ENCODE measurements at places on chromosomes 5 and 9.

- DNase-seq, result no peak
Measured at GRCh38 chr9:84694248-84694647, 24.7 kb downstream of the NTRK2 start.

GRCh38 chr9:122334916-122335315, 35.9 kb upstream of the PTGS1 start:
- DNase-seq, result no peak

GRCh38 chr5:122297587-122298298, 14.3 kb upstream of the SNCAIP start:
- no peak for DNase-seq

DNA sequence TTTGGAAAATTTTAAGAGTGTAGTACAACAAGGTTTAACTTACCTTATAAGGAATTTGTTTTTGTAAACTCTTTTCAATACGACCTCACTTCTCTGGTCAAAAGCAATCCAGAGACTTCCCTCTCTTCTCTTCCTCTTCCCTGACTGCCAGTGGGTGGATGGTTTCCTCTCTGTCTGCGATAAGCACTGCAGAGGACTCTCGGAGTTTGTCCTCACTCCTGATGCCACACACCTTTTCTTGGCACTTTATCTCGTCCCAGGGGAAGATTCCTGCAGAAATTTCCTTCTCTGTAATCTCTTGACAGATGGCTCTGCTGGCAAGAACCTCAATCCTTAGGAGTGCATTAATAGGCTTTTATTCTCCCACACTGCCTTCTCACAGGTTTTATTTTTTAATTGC, 641.6 kb downstream of the NR2F1-AS1 start:
- DNase-seq, result no peak

- no peak for DNase-seq
Measured at GRCh38 chr5:80607832-80608231, 37.8 kb upstream of the ANKRD34B start.

DNA sequence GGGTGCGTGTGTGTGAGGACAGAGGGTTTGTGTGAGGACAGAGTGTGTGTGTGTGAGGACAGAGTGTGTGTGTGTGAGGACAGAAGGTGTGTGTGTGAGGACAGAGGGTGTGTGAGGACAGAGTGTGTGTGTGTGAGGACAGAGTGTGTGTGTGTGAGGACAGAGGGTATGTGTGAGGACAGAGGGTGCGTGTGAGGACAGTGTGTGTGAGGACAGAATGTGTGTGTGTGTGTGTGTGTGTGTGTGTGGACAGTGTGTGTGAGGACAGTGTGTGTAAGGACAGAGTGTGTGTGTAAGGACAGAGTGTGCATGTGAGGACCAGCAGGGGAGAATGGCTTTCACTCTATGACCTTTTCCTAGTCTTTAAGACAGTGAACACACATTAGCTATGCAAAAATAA, 63.1 kb upstream of the UBAC1 start:
- no peak for DNase-seq

GRCh38 chr9:107856633-107857032, 367.1 kb upstream of the KLF4 start:
- DNase-seq, result no peak

- DNase-seq, result no peak
Measured at GRCh38 chr5:56983593-56984361, 31.9 kb upstream of the MIER3 start.

DNA sequence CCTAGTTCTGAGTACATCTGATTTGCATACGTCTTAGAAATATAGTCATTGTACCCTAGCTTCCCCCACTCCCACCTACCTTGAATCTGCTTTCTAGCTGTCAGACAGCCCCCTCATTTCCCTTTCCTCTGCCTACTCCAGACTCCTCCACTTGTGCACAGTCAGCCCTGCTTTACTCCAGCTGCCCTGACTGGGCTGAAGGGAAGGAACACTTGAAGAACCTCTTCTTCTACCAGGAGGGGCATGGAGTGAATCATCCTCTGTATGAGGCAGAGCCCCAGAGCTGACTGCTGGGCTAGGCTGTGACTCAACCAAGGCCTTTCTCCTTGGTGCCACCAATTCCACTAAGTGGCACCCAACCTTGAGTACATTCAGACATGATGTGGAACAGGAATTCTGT, 18.1 kb upstream of the ZFR start:
- no peak for DNase-seq

GRCh38 chr5:64972591-64972990, 203.9 kb downstream of the CWC27 start:
- DNase-seq, result no peak

GRCh38 chr9:135471791-135472640, 7.6 kb upstream of the PPP1R26 start:
- DNase-seq, result no peak

GRCh38 chr5:151901611-151902010, 23.0 kb downstream of the GLRA1 start:
- no peak for DNase-seq

DNA sequence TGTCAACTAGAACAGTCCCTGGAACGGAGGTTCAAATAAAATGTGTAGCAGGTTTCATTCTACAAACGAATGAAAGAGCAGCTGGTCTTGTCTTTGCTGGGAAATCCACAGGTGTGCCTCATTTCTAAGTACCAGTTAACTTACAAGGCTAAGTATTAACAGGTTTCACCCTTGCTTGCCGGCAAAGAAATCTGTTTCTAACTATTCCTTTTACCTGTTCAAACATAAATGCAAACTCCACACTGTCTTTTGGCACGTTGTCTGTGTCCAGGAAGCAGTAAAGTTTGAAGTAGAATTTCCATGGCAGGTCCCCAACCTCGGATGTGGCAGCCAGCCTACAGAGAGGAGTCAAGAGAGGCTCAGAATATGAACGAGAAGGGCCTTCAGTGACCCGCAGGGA, 54.4 kb upstream of the RETREG1 start:
- no peak for DNase-seq

GRCh38 chr9:135533113-135533512, 11.9 kb downstream of the LCN1 start:
- no peak for DNase-seq

GRCh38 chr5:134491841-134492442, 33.5 kb upstream of the JADE2 start:
- DNase-seq, result no peak

GRCh38 chr5:9059920-9060691, 485.8 kb downstream of the SEMA5A start:
- DNase-seq, result no peak

GRCh38 chr5:179118756-179119414, 58.7 kb downstream of the ZNF354C start:
- no peak for DNase-seq

Data from NCI-H526 treated with DMSO at 0.1 percent for 48 hours (cell line).